GM03348 (cell line): ENCODE measurements at places on chromosomes 7 and 10.

GRCh38 chr7:86991771-86992191 is 67.7 kb downstream of the ELAPOR2 start:
- peak; percentile 9 for DNase-seq

DNA sequence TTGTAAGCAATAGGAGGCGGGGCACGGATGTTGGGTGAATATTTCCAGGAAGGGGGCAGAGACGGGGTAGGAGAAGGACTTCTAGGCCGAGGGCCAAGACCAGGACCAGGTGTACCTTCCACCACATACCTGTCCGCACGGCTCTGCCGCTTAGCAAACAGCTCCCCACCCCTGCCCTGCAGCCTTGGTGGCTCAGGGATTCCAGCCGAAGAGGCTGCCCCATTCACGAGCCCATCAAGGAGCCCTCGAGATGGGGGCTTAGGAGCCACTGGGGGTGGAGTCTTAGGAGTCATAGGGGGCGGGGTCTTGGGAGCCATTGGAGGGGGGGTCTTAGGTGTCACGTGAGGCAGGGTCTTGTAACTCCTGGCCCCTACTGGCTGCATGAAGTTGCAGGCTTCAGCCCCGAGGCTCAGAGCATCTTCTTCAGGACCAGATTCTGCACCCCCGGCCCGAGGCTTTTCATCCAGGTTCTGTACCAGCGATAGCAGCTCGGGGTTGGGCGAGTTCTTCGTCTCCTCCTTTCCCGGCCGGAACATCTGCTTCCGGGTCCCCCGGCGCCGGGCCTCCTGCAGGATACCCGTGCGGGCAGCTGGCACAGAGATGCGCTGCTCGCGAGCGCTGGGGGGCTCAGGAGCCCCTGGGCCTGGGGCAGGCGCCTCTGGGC is 6.1 kb upstream of the MYOZ1 start:
- DNase-seq: peak; percentile 79

- DNase-seq: no peak
These were observed 16.7 kb downstream of the SKIDA1 start for GRCh38 chr10:21508706-21509331.

DNA sequence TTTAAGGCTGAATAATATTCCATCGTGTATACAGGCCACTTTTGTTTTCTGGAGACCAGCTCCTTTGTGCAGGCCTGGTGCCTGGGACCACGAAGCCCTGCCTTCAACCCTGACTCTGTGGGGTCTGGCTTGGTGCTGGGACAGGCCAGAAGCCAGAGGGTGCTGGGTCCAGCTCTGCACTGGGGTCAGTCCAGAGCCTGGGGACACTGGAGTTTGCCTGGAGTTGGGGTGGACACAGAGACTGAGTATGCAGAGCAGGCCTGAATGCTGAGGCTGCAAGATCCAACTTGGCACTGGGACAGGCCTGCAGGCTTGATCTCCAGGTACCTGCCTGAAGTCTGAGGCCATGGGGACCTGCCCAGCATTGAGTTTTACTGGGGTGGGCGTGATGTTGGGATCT is 558.8 kb upstream of the CNTNAP2 start:
- no peak for DNase-seq

DNA sequence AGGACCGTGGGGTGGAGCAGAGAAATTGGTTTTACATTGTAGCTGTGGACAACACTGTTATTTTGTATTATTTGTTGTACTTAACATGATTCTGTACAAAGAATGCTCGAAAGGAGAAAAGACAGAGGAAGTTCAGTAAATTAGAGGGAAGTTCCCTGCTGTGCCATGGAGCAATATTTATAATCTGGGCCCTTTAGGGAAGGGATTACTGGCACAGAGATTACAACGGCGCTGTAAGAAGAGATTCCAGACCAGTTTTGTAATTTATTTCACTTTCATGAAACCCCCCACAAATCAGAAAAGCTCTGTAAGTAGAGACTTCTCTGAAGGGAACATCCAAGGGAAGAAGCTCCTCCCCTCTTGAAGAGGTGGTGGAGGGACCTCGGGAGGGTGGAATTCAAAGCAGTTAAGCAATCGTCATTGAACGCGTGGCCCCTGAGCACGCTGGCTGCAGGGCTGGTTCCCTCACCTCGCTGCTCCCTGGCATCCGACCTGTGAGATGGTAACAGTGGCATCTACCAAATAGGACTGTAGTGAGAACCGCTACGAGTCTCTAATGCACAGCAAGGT is 113.5 kb downstream of the KLF6 start:
- no peak for DNase-seq

GRCh38 chr7:81768951-81769778 is 682 bp downstream of the HGF start:
- DNase-seq: no peak

DNA sequence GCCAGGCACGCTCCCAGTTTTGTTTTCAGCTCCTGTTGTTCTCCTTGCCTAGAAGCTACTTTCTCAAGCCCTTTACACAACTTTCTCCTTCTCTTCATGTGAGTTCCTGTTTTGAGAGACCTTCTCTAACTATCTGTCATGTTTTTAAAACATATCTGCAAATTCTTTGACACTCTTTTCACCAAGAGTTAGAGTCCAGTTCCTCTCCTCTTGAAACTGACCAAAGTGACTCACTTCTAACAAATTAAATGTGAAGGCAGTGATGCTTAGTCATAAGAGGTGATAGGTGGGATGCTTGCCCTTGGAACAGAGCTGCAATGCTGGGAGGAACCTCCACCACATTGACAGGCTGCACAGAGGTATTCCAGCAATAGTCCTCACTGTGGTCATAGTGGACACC is 25.3 kb downstream of the ZSCAN25 start:
- no peak for DNase-seq

DNA sequence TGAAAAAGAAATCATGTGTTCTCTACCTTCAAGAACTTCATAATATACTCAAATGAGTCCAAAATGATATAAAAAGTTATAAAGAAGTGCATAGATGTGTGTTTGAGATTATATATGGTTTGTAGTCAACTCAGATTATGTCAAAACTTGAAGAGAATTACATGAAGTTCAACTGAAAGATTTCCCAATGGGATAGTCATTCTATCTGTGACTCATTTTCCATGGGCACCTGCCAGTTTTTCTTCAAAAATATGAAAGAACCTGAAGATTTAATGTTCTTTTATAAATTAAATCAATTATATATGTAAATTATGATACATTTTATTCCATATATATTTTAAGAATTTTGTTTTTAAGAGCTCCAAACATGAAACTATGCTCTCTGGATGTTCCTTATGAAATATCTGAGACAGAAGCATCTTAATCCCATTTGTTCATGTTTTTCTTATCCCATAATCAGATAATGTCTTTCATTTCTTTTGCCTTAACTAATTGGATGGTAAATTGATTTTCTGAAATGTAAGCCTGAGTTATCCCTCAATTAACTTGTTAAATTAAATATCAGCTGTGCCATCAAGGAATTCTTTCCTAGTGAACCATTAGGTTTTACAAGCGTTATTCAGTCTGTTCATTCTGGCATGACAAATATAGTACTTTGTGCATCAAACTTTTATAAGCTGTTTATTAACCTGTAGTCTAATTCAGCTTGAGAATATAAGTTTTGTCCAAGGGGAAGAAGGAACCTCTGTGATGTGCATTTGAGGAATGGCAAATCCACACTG is 387.1 kb downstream of the IPMK start:
- DNase-seq: no peak

- DNase-seq: no peak
These were observed 26.8 kb downstream of the ZC3HC1 start for GRCh38 chr7:130024390-130024789.

- DNase-seq: no peak
These were observed 445.8 kb downstream of the AUTS2 start for GRCh38 chr7:70044064-70044463.
